C1 segment of cervical spinal cord (tissue), 14 donors: ENCODE measurements at places on chromosomes 2 and 18.

GRCh38 chr18:25493401-25493800 is 141.4 kb upstream of the ZNF521 start:
- DNase-seq: no peak

GRCh38 chr2:172554352-172555271 is 1.3 kb upstream of the PDK1 start:
- DNase-seq: no peak

- no peak for DNase-seq
Observed at GRCh38 chr2:127041259-127041970, 65.5 kb downstream of the BIN1 start.

DNA sequence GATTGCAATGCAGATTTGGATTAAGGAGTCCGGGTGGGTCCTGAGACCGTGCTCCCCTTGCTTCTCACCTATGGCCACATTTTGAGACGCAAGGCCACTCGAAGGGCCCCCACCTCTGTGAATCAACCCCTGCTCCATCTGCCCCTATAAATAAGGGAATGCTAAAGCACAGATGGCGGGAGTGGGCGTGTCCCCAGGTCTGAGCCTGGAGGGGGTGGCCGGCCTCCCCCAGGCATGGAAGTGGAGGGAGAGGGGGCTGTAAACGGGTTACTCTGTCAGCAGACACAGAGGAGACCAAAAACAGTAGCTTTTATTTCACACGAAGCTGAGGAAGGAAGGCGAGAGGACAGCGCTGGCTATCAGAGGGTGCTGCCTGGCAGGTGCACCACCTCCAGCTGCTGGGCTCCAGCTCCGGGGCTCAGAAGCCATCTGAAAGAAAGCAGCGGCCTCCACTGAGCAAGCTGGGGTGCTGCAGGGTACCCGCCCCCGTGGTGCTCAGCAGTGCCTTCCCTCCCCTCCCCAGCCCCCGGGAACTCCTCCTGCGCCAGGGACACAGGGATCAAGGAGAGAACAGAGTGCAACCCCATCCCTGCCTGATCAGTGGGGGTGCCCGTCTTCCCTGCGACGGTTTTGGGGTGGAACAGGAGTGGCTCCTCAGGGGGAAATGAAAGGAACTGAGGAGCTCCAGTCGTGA is 56.7 kb upstream of the RAB6C start:
- DNase-seq: no peak

GRCh38 chr2:45046786-45047185 is 37.5 kb upstream of the SIX2 start:
- DNase-seq: no peak

DNA sequence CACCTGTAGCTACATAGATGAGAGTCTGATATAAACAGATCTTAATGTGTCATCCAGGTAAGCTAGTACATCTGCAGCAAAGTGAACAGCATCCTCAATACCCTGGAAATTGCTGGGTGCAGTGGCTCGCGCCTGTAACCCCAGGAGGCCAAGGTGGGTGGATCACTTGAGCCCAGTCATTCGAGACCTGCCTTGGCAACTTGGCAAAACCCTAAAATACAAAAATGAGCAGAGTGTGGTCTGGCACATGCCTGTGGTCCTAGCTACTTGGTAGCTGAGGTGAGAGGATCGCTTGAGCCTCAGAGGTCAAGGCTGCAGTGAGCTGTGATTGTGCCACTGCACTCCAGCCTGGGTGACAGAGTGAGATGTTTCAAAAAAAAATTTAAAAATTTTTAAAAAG is 233.9 kb upstream of the SP5 start:
- DNase-seq: no peak

DNA sequence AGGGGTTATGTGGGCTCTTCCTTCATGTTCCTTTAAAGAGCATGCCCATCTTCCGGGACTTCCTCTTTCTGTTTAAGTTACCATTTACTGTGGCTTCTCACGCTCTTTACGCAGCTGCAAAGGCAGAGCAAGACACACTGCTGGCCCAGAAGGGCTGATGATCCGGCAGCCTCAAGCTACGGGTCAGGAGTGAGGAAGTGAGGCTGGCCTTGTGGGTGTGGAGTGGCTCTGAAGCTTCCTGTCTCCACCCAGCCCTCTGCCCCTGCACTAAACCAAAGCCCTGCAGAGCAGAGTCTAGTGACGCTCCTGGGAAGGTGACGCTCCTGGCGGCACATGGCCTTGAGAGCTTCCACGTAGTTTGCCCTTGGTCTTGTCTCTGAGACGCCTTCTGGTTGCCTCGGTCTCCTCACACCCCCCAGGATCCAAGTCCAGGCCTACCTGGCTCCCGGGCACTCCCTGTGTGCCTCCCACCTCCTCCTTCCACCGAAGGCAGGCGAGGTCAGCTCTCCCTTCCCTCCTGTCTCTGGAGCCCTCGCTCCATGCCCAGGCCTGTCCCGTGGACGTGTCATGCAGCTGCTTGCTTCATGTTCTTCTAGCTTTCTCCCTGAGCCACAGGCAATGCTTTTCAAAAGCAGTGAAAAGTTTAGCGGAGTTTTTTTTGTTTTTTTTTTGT is 50.3 kb downstream of the ARL4C start:
- DNase-seq: no peak

GRCh38 chr18:3540805-3541548 is 91.0 kb downstream of the TGIF1 start:
- DNase-seq: no peak

DNA sequence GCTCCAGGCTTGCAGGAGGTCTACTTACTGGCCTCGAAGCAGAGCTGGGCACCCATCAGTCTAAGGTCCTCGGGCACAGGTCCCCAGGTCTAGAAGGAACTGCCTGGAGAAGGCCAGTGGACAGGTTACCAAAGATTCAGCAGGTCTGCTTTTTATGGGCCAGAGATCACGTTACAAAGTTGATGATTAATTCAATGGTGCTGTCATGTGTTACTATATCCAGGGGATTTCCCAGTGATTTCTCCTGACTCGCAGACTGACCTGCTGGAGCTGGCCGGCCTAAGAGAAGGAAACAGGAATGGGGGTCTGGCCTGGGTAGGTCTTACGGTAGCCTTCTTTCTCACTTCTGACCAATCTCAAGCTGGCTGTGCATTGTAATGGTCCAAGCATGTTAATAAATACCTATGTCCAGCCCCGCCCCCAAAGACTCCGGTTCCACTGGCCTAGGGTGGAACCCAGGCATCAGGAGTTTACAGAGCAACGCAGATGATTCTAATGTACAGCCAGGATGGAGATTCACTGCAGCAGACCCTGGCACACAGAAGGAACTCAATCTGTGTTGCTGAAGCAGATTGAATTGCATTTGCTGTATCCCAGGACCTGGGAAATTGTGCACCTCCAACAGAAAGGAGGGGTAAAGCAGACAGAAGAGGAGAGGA is at the start of gene NEURL3:
TSS of gene NEURL3 (minus strand) at position 127 of the 659 bp plus-strand sequence. CDS start at position 56, 71 bp downstream.
- DNase-seq: no peak

DNA sequence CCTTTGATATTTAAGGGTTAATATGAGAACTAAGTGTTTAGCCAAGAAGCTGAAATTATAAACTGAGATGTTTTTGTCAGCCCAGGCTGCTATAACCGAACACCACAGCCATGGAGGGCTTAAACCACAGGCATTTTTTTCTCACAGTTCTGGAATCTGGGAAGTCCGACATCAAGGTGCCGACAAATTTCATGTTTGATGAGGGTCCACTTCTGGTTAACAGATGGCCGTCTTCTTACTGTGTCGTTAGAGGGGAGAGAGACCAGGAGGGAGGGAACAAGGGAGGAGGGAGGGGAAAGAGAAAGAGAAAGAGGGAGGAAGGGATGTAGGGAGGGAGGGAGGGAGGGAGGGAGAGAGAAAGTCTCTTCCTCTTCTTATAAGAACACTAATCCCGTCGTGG is 6.5 kb upstream of the CNDP2 start:
- DNase-seq: no peak

GRCh38 chr2:240390091-240391073 is 45.1 kb upstream of the GPC1 start:
- no peak for DNase-seq

GRCh38 chr2:224309176-224309575 is 92.7 kb downstream of the FAM124B start:
- no peak for DNase-seq

- DNase-seq: no peak
Observed at GRCh38 chr2:46259777-46260168, 37.4 kb upstream of the EPAS1 start.

GRCh38 chr2:37366773-37367172 is 22.3 kb downstream of the QPCT start:
- no peak for DNase-seq

DNA sequence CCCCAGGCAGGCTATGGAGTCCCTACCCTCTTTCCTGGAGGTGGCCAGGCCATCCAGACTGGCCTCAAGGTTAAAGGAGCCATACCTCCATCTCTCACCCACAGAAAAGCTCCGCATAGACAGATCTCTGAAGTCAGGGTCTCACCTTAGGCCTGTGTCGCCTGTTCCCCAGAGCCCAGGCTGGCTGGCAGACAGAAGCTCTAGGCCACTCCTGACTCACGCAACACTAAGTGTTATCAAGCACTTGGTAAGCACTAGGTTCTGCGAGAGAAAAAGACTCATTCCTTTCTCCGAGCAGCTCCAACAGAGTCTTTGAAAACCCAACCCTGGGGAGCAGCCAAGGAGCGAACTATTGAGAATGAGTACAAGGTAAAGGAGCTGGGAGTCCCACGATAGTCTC is 6.1 kb downstream of the SMAD7 start:
- no peak for DNase-seq

DNA sequence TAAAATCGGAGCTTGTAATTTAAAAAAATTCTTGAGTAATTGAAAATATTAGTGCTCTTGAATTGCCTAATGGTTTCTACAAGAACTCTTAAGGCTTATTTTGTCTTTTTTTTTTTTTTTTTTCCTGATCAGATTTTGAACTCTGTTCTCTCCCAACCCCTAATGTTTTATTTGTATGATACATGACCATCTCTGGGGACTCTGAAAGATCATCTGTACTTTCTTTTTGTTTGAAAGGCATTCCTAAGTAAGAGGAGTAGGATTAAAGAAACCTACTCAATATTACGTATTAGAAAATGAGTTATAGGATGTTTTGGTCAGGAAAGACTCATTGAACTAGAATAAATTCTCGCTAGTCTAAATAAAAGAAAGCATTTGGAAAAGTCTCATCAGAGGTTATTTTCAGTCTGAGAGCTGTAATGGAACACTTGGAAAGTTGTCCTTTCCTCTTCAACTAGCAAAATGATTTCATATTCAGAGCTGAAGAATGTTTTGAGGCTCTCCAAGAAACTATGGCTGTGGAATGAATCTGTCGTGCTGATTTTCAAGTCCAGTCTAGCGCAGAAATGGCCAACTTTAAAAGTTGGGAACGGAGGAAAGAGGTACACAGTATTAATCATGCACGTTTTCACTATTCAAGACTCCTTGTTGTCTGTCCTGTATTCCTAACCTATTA is 182.7 kb downstream of the PRPF40A start:
- DNase-seq: no peak

- no peak for DNase-seq
Observed at GRCh38 chr2:143422681-143423080, 293.5 kb downstream of the ARHGAP15 start.

DNA sequence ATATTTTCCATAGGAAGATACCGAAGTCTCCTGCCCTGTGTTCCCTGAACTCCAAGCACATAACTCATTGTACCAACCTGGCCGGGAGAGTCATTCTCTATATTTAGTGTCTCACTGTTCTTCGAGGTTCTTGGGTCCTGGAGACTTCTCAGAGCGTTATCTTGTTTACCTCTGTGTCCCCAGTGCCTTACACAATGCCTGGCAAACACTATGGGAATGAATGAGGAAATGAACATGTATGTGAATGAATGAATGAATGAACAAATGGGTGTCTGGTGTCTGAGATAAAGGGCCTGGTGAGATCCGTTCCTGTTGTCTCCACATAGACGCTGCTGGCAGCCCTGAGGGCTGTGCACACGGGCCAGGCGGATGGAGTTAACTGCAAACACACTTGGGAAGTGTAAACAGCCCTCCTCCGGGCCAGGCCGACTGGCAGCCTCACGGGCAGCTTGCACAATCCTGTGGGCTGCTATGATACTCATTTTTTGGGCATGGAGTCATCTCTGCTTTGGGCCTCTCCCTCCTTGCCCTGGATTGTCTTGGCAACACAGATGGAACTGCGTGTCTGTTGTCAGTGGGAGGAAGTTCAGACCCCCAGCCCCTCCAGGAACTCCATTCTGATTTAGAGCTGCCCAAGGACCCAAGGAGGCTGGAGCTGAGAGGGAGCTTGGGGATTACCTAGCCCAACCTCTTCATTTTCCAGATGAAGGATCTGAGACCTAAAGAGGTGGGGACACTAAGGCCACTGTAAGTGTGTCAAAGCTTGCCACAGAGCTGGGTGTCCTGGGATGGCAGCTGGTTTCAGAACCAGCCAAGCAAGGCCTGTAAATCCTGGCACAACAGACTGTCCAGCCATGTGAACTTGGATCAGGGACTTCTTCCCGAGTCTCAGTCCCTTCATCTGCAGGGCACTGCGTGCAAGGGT is 124.4 kb downstream of the INHBB start:
- DNase-seq: no peak

DNA sequence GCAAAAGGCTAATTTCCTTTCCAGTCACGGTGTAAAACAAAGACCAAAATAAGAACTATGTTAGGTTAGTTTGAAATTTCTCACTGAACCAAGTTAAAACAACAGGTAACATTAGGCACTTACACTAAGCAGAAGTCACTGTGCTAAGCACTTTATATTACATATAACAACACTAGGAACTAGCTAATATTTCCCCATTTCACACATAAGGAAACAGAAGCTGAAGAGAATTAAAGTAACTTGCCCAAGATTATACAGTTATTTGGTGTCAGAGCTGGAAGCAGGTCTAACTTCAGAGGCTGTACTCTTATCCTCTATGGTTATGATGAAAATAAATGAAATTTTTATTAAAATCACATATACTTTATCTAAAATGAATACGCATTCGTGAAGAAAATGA is 5.9 kb downstream of the ITSN2 start:
- DNase-seq: no peak

DNA sequence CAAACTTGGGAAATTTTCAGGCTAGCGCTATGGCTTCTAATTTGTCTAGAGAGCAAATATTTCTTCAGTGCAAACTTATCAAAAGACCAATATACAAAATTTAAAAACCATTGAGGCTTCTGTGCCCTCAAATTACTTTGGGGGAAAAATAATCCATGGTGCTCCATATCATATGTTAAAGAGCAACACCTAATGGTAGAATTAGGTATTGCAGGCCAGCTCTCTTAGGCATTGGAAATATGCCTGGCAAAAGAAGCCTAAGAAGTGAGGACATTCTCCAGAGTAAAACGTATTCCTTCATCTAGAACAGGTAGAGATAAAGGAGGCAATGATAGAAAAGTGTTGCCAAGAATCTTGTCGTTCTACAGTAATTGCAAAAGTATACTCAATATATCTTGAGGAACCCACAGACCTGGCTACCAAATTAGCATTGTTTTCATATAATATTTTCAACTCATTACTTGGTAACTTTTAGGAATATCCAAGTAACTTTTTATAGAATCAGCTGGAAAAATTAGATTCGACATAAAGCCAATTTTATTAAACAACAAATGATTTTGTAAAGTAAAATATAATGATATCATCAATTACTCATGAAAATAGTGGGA is 401.1 kb downstream of the BCL11A start:
- no peak for DNase-seq
